Ureter (tissue), 1 donor: ENCODE measurements at places on chromosomes 7 and 10. TPM values are rescaled to one million over a fixed set of nuclear protein-coding genes. Genes with fewer than 3 reads are reported as not detected.

The EBLN1 gene
- total RNA-seq = not detected

The ZNF3 gene
- 41.3 TPM for total RNA-seq

The TIMM23 gene
- 56.5 TPM for total RNA-seq

The ZFAND2A gene
- 16.6 TPM for total RNA-seq

The RHOBTB1 gene
- total RNA-seq = 10.9 TPM

The SFMBT2 gene
- 20.3 TPM for total RNA-seq

GRCh38 chr10:9921544-9921943, 1096.1 kb upstream of the CELF2 start:
- no peak for DNase-seq

- peak; percentile 96 for DNase-seq
Measured at GRCh38 chr10:44978570-44979280, at the start of gene DEPP1. TSS of gene DEPP1 (minus strand) at chr10:44978809. CDS start at chr10:44978030, 779 bp downstream.

GRCh38 chr7:137313201-137313600, 30.3 kb downstream of the PTN start:
- DNase-seq = no peak

DNA sequence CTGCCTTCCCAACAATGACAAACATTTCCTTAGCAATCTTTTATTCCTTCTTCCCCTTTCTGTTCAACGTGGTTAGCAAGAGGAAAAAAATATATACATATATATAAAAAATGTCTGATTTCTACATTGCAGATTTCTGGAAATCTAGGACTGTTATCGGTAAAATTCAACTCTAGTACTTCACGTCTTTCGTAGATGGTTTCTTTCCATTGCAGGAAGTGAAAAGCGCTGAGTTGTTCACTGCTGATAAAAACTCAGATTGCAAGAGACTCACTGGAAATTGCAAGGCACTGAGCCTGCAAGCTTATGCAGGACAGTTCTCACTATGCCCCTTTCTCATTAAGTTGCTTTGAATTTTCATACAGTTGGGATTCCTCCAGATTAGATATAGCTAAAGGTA, 23.9 kb downstream of the KIN start:
- DNase-seq = no peak

- DNase-seq = no peak
Measured at GRCh38 chr7:112869111-112869774, 79.0 kb upstream of the TMEM168 start.

DNA sequence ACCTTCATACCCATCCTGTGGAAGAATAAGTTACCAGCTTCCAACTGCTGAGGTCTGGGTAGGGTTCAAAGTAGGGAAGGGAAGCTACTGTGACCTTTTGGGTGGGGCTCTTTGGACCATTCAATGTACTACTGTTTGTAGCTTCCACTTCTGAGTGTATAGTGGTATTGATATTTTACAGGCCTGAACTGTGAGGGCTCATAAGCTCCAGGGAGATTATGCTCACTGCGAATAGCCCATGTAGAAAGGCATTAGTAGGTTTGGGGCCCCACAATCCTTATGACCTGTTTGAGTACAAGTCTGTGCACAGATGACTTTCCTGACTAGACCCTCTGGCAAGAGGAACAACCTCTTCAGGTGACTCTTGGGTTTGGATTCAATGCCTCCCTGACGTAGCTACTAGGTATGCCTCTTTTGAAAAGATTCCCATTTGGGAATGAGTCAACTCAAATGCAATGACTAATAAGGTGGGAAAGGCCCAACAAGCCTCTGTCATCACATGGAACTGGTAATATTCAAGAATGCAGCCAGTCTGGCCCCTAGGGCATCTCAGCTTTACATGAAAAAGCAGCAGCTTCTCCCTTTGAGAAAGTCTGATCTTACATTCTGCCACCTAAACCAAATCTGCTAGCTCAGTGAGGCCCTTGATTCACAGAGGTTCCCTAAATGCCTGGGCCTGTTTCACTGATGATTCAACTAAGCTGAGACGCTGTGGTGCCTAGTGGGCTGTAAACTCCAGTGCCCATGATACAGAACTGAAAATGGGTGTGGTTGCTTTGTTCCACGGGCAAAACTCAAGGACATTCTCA, 79.8 kb downstream of the ABI1 start:
- DNase-seq = no peak
